ENCODE measurements at places on chromosomes 5 and 9. TPM values are rescaled to one million over a fixed set of nuclear protein-coding genes. Genes with fewer than 3 reads are reported as not detected.

ZNF883 gene
- polyA plus RNA-seq, result 0.15 TPM

GAPT gene
- not detected for polyA plus RNA-seq

TTLL11 gene
- polyA plus RNA-seq, result 5.1 TPM

ADCY2 gene
- polyA plus RNA-seq, result under 0.01 TPM

NMUR2 gene
- not detected for polyA plus RNA-seq

ITK gene
- not detected for polyA plus RNA-seq

- no peak for DNase-seq
Observed at GRCh38 chr5:66861402-66861801, 265.2 kb downstream of the MAST4 start.

- DNase-seq, result no peak
Observed at GRCh38 chr5:130978475-130978874, 186.6 kb downstream of the HINT1 start.

DNA sequence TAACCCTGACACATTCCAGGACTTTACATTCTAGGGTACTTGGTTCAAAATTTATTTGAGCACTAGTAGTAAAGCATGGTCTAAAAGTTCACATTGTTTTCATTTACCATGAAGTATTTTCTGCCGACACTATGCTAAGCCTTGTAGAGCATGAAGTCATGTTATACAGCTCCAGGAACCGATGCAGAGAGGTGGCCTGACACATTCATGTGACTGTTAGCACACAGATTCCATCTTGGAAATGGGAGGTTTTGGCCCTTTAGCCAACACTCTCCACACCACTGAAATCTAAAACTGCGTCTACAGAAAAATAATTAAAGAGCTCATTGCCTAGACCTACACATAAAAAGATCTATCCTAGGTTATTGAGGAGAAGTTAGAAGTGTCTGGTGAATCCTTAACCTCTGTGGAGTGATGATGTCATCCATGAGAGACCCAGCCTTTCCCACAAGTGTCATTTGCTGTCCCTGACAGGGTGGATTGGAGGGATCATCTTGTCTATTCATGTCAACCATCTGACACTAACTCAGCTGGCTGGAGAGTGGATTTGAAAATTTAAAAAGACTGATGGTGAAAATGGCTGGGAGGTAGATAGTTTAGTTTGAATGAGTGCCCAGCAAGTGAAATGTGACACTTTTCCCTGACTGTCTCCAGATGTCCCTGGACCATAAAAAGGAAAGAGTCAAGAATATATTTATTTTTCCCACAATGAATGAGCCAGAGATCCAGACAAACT is 1.3 kb downstream of the RANBP3L start:
- DNase-seq, result no peak

DNA sequence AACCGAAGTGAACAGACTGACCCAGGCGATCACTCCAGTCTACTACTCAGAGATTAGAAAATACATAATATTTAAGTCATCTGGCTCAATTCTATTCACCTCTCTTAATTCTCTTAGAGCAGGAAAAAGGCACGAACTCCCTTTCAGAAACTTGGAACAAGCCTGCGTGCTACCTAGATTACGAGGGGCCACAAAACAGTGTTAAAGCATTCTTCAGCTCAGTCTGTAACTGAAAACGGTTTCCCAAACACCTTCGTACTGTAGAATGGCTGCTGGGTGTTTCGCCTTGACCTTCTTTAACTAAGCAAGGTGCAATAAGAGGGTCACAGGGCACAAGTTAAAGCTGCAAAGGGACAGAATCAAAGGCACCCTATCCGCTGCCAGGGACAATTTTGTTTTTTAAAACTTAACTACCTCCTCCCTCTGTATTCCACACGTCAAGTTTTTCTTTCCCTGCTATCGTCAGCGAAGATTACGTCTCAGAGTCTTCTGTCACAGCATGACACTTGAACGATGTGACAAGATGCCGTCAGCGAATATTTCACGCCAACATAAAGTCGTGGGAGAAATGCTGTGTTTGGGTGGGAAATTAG is 687 bp downstream of the LYSMD3 start:
- DNase-seq, result peak; percentile 54

GRCh38 chr5:103951776-103952175 is 389.2 kb upstream of the NUDT12 start:
- no peak for DNase-seq

DNA sequence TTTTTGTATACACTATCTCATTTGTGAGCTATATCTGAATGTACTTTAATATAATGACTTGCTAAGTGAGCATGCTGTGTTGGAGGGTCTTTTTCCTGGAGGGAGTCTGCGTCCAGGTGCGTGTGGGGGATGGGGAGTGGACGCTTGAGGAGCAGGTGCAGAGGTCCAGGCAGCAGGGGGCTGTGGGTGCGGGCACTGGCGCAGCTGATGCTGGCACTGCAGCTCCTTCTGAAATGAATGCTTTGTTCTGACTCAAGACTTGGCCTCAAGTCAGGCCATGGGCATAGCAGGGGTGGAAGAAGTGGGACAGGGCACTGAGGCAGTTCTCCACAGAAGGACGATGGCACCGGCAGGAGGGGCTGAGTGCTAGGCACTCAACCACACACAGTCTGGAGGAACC is 165.7 kb upstream of the IRX1 start:
- DNase-seq, result no peak

GRCh38 chr5:159241946-159242552 is 21.0 kb upstream of the UBLCP1 start:
- no peak for DNase-seq

DNA sequence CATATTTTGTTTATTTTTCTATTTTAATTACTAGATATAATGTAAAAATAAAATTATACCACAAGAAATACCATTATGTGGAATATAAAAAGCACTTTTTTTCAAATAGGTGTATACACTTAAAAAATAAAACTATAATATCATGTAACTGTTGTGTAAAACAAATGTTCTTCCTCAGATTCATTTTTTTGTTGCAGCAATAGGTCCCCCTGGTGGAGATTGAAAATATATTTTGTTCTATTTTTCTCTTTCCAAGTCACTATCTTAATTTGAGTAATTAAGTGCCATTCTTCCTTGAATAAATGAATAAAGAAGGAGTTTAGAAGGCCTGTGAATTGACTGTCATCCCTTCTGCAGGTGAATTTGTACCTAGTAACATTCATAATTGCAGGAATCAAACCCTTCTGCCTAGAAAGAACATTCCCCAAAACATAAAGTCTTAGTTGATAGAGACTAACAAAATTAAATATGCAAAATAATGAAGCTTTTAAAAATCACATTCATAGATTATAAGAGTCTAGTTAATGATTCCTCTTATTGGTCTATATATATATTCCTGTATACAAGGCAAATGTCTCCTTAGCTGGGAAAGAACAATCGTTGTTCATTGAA is 23.4 kb downstream of the CETN3 start:
- DNase-seq, result peak; percentile 36

DNA sequence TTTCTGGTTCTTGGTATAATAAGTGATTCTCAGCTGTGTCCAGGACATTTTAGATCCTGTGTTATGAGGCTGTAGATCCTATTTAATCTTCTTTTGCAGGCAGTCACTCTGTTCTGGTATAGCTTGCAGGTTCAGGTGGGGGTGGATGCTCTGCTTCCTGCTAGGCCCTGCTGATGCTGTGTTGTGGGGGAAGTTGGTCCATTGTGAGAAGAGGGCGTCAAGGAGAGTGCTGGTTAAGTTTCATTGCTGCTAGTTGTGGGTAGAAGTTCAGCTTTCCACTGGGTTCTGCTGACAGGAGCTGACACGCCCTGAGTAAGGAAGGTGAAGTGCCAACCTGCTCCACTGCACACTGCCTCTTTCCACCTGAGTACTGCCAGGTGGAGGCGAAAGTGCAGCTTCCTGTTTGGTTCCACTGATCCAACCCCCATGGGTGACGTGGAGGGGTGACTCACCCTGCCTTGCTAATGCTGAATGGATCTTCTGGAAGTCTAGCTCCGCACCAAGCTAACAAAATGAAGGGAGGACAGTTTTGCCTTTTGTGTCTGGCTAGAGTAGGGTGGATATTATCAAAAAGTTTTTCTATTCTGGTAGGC is 16.3 kb downstream of the NMRK1 start:
- DNase-seq, result no peak

GRCh38 chr9:84699984-84700383 is 30.5 kb downstream of the NTRK2 start:
- no peak for DNase-seq

DNA sequence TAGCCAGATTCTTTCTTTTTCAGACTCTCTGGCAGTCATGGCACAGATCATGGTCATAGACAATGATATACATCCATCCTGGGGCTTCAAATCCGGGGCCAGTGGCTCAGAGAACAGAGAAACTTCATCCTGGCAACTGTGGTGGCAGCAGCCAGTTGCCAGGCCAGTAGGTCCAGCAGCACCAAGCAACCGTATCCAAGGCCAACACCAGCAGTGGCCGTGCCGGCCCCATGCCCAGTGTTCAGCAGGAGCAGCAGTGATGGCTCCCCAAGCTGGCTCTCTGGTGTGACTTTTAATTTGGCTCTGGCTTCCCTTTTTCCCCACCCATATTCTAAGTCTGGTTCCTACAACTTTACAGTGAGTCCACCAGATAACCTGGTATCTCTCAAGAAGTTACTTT is 300.5 kb downstream of the DEPDC1B start:
- no peak for DNase-seq

DNA sequence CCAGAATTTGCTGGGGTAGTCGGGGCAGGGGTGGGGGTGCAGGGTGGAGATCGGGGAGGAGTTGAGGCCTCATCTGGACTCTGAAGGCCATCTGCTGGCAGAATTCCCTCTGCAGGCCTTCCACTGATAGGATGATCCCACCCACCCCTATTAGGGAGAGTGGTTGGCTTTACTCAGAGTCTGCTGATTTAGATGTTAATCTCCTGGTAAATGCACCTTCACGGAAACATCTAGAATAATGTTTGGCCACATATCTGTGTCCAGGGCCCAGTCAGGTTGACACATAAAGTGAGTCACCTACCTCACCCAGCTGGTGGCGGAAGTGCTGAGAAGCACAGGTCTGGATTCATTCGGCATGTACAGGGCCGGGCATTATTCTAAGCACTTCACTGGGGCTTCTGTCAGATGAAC is 50.0 kb downstream of the DAPK1 start:
- DNase-seq, result no peak
